ENCODE measurements at places on chromosomes 5 and 9.

- no peak for DNase-seq
Observed at GRCh38 chr5:71788794-71789193, 69.7 kb downstream of the CARTPT start.

- no peak for DNase-seq
Observed at GRCh38 chr9:86163503-86163902, 64.1 kb upstream of the GOLM1 start.

GRCh38 chr5:133348406-133348805, 263.9 kb downstream of the FSTL4 start:
- DNase-seq, result no peak

- DNase-seq, result no peak
Observed at GRCh38 chr5:131230406-131230805, 33.4 kb upstream of the CDC42SE2 start.

DNA sequence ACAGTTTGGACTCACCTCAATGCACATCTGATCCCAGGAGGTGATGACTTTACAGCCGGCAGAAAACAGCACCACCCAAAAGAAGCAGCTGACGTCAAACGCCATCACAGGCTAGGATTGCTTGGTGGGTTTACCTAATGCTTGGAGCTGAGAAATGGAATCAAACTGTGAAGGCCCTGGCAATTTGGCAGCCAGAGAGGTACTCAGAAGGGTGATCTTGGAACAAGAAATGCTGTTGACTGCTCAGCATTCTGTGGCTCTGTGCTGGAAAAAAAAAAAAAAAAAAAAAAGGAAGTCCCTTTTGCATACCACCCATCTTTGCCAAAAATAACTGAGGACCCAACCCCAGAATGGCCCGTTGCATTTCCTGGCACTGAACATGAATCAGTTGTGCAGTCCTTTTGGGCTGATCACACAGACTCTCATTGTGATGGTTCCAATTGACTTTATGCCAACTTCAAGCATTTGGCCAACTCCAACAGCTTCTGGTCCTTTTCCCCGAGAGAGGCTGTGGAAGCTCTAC, at the start of gene CD180:
Gene CD180 (minus strand): TSS at position 263 of the 523 bp plus-strand sequence. CDS start 158 bp downstream, at position 105.
- DNase-seq, result no peak

- no peak for DNase-seq
Observed at GRCh38 chr5:148382961-148383360, 797 bp upstream of the FBXO38 start.

GRCh38 chr9:13787234-13787833, 507.8 kb upstream of the MPDZ start:
- no peak for DNase-seq

GRCh38 chr5:128498844-128499455, 39.1 kb downstream of the FBN2 start:
- no peak for DNase-seq

GRCh38 chr5:135355169-135355568, 43.9 kb downstream of the MACROH2A1 start:
- DNase-seq, result no peak

GRCh38 chr9:36833954-36834353, 200.1 kb downstream of the PAX5 start:
- no peak for DNase-seq

DNA sequence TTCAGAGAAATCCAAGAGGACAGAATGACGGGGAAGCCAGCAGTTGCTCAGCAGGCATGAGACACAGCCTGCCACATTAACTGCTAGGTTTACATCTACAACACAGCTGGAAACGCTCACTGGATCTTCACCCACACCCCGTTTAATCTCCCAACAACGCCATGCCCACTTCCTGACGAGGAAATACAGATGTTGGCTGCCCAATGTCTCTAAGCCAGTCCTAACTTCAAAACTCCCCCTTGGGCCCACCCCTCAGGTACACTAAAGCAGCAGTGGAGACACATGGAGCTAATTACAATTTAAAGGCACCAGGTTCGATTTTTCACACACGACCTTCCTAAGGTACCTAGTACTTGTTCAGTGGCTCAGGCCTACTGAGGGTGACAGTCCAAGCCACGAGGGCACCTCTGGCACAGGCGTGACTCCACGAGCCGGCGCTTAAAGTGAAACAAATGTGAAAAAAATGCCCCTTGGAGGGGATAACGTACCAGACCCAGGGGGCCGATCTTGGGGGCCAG, 904 bp downstream of the RPL12 start:
- DNase-seq, result no peak

DNA sequence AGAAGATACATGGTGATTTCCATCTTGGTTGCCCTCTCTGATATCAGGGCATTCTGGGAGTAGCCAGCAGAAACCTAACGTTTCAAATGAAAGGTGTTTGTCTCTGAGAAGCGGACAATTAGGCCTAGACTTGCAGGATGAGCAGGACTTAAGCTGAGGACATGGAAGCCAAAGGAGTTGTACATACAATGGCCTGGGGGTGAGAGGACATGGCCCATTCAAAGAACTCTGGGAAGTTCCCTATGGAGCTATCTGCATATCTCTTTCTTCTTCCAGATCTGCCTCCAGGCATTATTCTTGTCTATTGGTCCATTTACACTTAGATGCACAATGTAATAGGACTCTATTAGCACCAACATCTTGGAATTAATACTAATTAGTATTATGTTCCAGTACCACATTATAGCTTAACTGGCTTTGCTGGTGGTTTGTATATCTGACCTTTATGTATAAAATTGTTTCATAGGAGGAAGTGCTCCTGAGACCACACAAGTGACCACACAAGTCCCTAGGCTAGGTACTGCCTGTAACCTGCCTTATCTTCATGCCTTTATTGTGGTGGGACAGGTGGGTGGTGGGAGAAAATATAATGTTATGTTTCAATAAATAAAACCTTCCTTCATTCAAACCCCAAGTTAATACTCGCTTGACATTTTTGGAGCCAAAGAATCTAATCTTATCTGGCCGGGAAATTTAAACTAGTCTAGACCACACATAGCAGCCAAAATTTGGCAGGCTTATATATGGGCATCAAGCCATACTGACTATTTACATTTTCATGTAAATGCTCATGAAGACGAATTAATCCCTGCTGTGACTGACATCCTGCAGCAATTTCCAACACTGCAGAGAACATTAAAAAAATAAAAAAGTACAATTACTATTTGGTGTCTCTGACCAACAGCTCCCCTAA, 52.1 kb upstream of the EQTN start:
- no peak for DNase-seq

DNA sequence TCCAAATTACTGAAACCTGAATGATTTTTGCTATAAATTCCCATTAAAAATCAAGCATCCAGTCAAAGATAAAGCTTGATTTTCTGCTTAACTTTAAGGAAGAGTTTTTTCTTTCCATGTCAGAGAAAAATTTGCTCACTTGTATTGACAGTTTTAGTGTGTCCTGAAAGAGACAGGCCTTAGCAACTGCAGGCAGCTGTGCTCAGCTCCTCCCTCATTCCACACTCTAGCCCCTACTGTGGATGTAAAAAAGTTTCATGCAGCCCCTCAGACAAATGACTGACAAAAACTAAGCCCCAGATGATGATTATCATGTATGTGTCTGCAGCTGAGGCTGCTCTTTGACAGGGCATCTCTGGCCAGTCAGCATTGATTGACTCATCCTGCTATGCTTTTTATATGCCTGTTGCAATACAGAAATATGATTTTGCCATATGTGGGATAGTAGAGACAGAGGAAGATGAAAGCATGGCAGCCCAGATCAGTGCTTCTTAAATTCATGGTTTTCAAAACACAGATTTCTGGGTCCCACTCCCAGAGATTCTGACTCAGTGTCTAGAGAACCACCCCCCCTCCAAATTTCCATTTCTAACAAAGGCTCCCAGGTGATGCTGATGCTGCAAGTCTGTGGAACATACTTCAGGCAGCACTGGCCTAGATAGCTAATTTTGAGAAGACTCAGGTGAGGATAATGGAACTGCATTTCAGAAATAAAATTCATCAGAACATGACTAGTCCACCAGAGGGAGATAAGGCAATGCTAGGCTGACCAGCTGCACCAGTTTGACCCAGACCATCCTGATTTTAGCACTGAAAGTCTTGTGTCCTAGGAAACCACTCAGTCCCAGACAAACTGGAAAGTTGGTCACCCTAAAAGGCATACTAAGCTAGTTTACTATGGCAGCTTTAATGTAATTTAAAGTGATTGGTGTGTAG, 298.7 kb upstream of the KCNN2 start:
- DNase-seq, result no peak

DNA sequence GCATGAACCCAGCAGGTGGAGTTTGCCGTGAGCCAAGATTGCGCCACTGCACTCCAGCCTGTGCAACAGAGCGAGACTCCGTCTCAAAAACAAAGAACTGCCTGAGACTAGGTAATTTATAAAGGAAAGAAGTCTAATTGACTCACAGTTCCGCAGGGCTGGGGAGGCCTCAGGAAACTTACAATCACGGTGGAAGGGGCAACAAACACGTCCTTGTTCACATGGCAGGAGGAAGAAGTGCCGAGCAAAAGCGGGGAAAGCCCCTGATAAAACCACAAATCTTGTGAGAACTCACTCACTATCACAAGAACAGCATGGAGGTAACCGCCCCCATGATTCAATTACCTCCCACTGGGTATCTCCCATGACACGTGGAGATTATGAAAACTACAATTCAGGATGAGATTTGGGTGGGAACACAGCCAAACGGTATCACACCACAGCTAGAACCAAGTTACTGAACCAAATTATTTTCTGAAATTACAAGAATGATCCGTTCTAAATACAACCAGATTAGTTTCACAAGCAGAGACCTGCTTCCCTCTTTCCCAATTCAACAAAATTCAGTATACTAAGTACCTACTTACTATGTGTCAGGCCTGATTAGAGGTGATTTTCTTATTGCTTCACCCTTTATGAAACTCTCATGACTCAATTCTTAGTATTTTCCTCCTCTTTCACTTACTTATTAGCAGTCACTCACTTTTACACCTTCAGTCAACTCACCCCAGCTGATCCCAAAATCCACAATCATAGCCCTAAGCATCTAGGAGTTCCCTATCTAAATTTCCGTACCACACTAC, 8.4 kb downstream of the UBTD2 start:
- no peak for DNase-seq

GRCh38 chr5:76283670-76284069, 119.4 kb upstream of the IQGAP2 start:
- DNase-seq, result no peak

DNA sequence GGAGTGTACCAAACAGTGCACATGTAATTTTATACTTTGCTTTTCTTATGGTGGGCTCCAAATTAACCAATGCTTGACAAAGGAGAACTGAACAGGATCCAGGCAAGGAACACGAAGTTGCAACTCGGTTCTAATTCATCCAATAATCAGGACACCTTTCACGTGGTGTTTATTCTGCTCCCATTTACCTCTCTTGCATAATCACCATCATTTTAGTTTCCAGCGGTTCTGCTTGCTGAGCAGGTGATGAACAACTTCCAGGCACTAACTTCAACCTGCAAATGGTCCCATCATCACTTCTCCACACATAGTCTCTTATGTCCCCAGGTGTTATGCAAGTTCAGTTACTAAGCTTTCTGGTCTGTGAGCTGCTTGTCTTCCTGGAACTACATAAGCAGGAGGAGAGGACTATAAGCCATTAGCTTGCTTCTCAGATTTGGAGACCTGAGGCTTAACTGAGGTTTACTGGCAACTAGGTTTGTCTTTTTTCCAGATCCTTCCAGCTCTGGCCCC, 326.8 kb upstream of the SLC30A5 start:
- no peak for DNase-seq

- DNase-seq, result no peak
Observed at GRCh38 chr5:154218786-154219185, 28.3 kb downstream of the GALNT10 start.

DNA sequence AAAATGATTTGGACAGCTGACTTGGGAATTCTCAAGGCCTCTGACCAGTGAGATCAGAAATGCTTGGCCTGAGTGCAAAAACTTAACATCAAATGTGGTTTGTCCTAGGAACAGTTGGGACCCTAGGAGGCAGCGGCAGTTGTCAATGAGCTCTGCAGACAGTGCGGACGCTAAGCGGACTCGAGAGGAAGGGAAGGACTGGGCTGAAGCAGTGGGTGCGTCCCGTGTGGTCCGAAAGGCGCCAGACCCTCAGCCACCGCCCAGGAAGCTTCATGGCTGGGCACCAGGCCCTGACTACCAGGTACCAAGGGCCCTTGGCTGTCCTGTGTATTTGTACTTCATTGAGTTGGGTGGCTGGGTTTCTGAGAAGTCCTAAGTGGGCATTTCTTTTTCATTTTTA, 43.7 kb upstream of the POMT1 start:
- DNase-seq, result no peak

DNA sequence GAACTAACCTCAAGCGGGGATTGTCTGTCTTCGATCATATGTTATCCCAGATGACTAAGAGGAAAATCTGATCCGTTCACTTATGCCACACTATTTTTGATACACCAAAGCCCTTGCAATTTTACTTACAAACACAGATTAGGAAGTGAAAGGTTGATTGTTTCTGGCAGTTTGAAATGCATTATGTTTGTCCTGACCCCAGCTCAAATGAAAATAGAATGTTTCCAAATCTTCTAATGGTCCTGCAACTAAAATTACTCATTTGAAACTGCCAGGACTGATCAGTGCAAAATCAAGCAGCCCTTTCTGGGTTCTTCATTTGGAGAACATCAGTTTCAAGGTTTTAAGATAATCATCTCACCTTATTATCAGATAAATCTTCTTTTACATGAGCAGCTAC, 696.7 kb upstream of the WWC1 start:
- DNase-seq, result no peak

DNA sequence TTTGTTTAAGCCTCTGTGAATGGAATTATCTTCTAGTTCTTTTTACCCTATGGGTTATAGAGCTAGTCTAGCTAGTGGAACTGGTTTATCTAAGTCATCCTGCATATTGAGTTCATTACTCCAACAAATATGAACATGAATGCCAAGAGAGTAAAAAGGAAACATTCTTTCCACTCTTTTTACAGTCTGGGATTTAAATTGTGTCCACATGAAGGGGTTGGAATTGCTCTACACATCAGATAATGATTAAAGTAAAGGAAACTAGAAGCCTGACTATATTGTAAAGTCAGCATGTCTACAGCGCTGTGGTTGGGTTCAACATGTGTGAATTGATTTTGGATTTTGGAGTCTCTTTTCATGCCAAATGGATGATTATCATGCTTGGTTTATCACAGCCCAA, 173.1 kb downstream of the CCDC171 start:
- DNase-seq, result no peak

All from esophagus squamous epithelium (tissue), 5 donors.